NCI-H1092 (cell line): ENCODE measurements at places on chromosomes 5 and 9.

- DNase-seq, result no peak
Observed at GRCh38 chr9:133126697-133127339, 5.8 kb upstream of the RALGDS start.

DNA sequence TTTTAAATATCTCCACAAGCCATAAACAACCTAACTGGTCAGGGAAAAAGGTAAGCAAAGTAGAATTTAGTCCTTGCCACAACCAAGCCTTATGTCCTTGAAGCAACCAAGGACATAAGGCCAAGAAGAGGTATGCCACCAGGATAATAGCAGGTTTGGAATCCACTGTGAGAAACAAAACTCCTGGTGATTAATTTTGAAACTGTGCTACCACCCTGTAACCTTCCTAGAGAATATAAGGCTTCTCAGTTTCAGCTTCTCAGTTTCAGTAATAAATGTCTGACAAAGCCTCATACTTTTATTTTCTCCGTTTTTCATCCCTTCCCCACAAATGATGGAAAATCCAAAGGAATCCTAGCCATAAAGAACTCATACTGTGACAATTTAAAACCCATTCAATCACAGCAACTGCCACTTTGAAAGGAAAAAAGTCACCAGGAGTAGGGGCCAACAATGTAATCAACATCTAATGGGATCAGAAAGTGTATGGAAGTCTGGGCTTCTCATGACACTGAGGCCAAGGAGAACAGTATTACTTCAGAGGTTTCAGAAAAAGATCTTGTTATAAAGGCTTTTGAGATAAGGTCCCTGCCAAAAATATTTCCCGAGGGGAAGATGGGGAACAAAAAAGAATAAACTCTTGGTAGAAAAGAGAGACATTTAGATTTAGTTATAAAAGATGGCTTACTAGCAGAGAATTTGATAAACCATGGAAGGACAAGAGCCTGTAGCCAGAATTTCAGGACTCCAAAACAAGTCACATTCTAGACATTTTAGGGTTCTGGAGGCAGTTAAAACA is 189.2 kb downstream of the TSSK1B start:
- DNase-seq, result no peak

GRCh38 chr5:169013846-169014245 is 287.1 kb downstream of the SLIT3 start:
- DNase-seq, result no peak

DNA sequence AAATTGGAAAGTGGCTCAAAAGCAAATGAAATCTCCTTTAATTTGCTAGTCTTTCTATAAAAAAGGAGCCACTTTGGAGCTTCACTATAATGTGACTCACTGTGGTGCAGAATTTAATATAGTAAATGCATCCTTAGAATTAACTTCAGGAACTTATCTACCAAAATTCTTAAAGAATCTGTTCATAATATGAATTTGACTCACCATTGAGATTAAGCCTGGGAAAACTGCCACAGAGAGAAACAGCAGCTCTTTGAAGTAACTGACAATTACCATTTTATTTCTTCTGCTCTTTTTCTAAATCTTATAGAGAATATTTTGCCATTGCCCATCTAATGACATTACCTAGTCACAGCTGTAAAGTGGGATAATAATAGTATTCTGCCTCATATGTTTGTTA is 211.9 kb upstream of the CDH6 start:
- DNase-seq, result no peak

DNA sequence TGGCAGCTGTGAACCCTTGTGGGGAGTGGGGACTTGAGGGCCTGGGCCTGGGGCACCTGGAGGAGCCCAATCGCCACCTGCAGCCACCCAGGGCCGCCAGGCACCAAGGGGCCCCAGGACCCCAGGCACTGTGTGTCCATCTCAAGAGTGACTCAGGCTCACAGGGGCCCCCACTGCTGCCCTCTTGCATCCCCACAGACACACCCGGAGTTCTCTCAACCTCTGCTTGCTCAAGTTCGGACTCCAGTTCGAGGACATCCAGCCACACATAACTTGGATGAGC is 51.9 kb downstream of the MRPL36 start:
- DNase-seq, result no peak

- no peak for DNase-seq
Observed at GRCh38 chr5:32014096-32014745, 159.9 kb downstream of the GOLPH3 start.

DNA sequence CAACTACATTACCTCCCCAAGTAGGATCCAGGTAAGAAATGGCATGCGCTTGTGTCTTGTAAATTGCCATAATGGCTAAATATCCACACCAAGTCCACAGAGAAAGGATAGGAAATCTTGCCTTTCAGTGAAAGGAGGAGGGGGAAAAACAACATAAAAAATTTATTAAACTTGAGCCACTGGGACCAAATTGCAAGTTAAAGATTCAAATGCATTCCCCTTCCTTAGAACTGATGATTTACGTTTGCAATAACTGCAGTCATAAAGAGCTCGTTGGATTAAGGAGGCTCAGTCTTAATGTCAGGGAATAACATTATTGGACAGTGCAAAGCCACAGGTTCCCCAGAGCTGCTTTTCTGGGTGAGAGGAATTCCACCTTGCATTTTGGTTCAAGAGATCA is 92.6 kb upstream of the SARDH start:
- DNase-seq, result no peak

- no peak for DNase-seq
Observed at GRCh38 chr5:148156609-148157008, 11.7 kb upstream of the SPINK14 start.

- DNase-seq, result no peak
Observed at GRCh38 chr5:172142709-172143215, 45.3 kb downstream of the STK10 start.

GRCh38 chr9:89400403-89401116 is 82.3 kb downstream of the SECISBP2 start:
- DNase-seq, result no peak

- no peak for DNase-seq
Observed at GRCh38 chr9:81080900-81081299, 608.4 kb downstream of the TLE1 start.

- peak; percentile 6 for DNase-seq
Observed at GRCh38 chr5:178461004-178461730, 129.0 kb downstream of the COL23A1 start.

GRCh38 chr5:34034534-34035327 is 8.3 kb downstream of the C1QTNF3 start:
- no peak for DNase-seq

DNA sequence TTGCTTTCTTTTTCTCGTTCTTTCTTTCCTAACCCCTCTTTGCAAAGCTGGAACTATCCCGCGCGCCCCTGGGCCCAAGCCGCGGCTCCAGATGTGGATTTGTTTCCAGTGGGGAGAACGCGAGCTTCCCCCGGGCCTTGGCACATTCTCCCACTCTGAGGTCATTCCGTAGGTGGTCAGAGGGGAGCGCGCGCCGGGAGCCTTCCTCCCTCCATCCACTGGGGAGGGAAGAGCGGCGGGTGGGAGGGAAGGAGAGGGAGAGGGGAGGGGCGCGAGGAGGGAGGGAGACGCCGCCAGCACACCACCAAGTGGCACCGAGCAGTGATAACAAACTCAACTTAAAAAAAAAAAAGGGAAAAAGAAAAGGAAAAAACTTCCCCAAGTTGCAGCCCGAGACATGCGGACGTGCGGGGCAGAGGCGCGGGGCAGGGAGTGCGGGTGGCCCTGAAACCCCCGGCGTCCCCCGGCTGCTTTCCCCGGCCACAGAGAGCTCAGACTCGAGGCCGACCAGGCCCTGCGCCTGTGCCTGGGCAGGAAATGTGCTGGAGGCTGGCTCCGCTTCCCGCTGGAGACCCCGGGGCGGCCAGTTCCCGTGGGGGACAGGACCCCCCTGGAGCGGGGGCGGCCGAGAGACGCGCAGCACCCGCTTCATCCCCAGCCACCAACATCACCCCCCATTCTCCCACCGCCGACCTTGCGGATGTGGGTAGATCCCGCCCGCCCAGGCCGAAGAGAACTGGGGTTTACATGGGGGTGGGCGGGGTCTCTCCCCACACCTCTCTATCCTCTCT is 3.1 kb downstream of the IER5L start:
- no peak for DNase-seq
